Uterine smooth muscle cell (primary cell): ENCODE measurements at places on chromosomes 7 and 10. TPM values are rescaled to one million over a fixed set of nuclear protein-coding genes. Genes with fewer than 3 reads are reported as not detected.

The JCAD gene
- 1.4 and 2.5 TPM in 2 replicates for total RNA-seq

The ACTL6B gene
- total RNA-seq: not detected in 2 replicates

The TMEM139 gene
- total RNA-seq: under 0.01 TPM in 1 of 2 replicates, not detected in the other

The SLC13A1 gene
- total RNA-seq: not detected in 2 replicates

The GPC2 gene
- total RNA-seq: 1.2 and 2.2 TPM in 2 replicates
